Peyer's patch (tissue), 4 donors: ENCODE measurements at places on chromosomes 11 and 22. TPM values are rescaled to one million over a fixed set of nuclear protein-coding genes. Genes with fewer than 3 reads are reported as not detected.

The TYR gene
- total RNA-seq: not detected

- no peak for DNase-seq
These were observed 30.6 kb upstream of the DRD2 start for GRCh38 chr11:113505541-113506375.

GRCh38 chr11:20854215-20854955 lies 185.0 kb downstream of the NELL1 start:
- no peak for DNase-seq

The RTN4RL2 gene
- total RNA-seq: not detected

- DNase-seq: no peak
These were observed 39.3 kb downstream of the AMBRA1 start for GRCh38 chr11:46554213-46555147.

DNA sequence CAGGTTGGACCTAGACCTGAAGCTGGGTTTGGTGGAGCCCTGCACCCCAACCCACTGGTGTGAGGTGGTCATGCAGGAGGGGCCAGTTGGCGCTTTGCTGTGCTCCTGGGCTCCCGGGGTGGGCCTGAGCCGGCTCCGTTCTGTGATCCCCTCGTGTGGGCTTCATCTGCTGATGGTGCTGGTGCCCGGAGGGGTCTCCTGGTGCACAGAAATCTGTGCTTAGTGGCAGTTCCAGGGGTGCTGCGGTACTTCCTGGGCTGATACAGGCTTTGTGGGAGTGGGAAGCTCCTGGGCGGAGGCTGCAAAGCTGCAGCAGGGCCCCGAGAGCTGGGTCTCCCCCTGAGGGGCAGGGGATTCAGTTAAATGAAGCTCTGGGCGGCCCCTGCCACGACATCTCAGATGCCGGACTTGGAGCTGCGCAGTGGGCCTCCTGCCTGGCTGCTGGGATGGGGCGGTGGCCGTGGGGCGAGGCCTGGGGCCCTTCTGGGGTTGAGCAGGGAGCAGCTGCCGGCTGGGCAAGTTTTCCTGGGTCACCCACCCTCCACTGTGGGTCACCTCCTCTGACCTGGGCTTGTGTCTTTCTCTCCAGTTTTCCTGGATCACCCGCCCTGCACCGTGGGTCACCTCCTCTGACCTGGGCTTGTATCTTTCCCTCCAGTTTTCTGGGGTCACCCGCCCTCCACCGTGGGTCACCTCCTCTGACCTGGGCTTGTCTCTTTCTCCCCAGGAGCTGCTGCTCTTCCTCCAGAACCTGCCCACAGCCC lies 410.5 kb downstream of the TBC1D22A start:
- DNase-seq: no peak

The MYEOV gene
- not detected for total RNA-seq

The PDGFB gene
- total RNA-seq: 3.5 TPM
